ENCODE measurements at places on chromosomes 12 and 14.
A peak's percentile ranks its signal among the peaks of the same experiment; 100 is the strongest.

- peak; percentile 38 for DNase-seq
These were observed 650 bp downstream of the LLPH start for GRCh38 chr12:66129934-66130266.

- DNase-seq = no peak
These were observed 15.7 kb upstream of the ESPL1 start for GRCh38 chr12:53252349-53252916.

- peak; percentile 71 for DNase-seq
These were observed 447.2 kb downstream of the SNAPC1 start for GRCh38 chr14:62209287-62209899.

DNA sequence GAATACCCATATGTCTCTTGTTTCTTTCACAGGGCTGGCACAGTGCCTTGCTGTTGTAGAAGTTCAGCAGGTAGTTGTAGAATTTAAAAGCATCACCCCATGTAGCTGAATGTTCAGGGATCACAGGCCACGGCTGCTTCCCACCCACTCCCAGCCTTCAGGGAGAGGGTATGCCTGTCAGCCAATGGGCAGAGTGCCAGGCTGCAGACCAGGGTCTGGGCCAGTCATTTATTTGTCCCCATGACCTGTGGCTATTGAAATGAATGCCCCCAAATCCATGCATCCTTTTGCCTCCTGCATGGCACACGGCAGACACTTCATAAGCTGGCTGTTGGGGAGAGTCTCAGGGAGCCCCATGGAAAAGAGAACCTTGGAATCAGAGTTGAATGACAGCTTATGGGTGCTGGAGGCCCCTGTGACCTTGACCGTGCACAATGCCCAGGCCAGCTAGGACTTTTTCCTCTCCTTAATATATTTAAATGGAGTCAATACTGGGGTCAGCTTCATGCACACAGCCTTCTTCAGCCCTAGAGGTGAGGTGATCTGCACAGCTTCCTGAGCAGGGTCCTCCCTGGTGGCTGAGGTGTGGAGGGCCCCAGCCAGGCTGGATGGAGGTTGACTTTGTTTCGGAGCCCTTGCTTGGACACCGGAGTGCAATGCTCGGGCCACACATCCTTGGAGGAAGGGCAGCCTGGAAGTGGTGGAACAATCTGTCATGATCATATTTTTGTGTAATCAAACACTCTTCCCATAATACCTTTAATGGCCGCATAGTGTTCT, 45.3 kb downstream of the PRMT8 start:
- DNase-seq = no peak

- DNase-seq = no peak
These were observed 1.5 kb downstream of the FKBP4 start for GRCh38 chr12:2796187-2796666.

- no peak for DNase-seq
These were observed 5.7 kb upstream of the SUSD6 start for GRCh38 chr14:69605738-69606137.

DNA sequence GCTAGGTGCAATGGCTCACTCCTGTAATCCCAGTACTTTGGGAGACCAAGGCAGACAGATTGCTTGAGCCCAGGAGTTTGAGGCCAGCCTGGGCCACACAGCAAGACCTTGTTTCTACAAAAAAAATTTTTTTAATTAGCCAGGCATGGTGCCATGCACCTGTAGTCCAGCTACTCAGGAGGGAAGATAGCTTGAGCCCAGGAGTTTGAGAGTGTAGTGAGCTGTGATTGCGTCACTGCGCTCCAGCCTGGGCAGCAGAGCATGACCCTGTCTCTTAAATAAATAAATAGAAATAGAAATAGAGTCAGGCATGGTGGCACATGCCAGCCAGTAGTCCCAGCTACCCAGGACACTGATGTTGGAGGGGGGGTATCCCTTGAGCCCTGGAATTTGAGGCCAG, 36.7 kb upstream of the CLIP1 start:
- peak; percentile 33 for DNase-seq

DNA sequence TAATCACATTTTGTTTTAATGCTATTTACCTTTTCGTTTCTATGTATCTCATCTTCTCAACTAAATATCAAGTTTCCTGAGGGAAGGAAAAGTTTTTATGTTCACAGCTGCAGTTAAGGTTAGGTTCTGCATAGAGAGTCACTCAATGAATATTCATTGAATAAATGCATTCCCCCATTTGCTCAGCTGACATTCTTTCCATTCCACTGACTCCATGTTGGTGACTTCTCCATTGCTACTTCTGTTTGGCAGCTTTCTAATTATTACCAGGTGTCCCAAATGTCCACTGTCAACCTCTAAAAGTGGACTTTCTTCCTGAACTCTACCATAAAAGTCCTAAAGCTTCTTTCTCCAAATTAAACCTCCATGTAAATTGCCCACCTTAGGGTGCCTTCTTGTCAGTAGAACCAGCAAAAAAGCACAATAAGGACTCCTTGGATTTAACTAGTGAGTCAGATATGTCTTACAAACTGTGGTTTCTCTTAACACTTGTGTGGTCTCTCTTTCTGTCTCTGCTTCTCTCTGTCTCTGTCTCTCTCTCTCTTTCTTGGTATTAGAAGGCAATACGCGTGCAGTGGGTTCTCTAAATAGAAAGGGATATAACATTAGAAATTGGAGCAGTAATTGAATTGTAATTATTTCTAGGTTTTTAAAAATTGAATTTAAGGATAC, 85.9 kb downstream of the TMEM117 start:
- peak; percentile 11 for DNase-seq

GRCh38 chr14:81655423-81656314, 122.0 kb upstream of the SEL1L start:
- DNase-seq = no peak

GRCh38 chr12:116513944-116514343, 45.2 kb upstream of the MAP1LC3B2 start:
- DNase-seq = no peak

GRCh38 chr12:69068448-69068847, 135.5 kb upstream of the CPM start:
- DNase-seq = no peak

GRCh38 chr12:54853933-54854538, at the start of gene MUCL1:
Gene MUCL1, plus strand, starts transcription at chr12:54854516. Its CDS starts 67 bp downstream, at chr12:54854583.
- DNase-seq = peak; percentile 44
